ENCODE measurements at places on chromosomes 5 and 9.

DNA sequence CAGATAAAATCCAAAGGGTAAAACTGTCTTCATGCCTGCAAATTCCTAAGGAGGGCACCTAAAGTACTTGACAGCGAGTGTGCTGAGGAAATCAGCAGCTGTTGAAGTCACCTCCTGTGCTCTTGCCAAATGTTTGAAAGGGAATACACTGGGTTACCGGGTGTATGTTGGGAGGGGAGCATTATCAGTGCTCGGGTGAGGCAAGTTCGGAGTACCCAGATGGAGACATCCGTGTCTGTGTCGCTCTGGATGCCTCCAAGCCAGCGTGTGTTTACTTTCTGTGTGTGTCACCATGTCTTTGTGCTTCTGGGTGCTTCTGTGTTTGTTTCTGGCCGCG lies 727 bp upstream of the ADRB2 start:
- peak; percentile 56 for DNase-seq
- peak overlapping the region; percentile 63 for H3K4me3 ChIP-seq
- peak overlapping the region; percentile 68 for H3K27ac ChIP-seq
- peaks cover 19% of the 10 kb centered on the region for H3K4me1 ChIP-seq
- no peaks in the 10 kb centered on the region for H3K27me3 ChIP-seq

DNA sequence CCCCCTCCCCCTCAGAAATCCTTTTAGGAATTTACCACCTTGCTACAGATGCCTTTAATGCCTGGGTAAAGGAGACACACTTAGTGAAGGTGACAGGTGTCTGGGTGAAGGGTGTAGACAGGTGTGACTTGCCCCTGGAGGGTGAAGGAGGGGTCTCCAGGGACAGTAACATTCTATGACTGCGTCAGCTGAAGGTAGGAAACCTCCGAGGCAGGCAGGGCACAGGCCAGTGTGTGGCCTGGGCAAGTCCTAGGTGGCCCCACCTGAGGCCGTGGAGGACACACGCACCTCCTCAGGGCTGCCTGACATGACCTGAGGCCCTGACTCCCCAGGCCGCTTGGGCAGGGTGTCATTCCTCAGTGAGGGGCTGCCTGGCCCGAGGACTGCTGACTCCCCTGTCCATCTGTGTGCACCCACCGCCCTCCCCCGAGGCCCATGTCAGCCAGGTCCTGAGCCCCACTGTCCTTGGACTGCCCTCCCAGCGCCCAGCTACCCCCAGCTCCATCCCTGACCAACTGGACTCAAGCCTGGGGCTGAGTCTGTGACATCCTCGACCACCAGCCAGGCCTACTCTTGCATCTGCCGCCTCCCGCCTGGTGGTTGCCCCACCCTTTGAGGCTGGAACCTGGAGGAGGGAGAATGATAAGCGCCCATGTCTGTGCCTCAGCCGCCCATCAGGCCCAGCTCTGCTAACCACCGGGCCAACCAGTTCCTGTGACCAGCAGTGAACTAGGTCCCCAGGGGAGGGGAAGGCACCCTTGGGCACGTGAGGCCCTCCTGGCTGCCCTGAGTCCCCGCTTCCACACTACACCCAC lies 18.4 kb downstream of the CARD19 start:
- peaks cover 80% of the 10 kb centered on the region for H3K4me1 ChIP-seq
- peak overlapping the region; percentile 97 for H3K27ac ChIP-seq
- peak overlapping the region; percentile 31 for H3K4me3 ChIP-seq
- H3K27me3 ChIP-seq, result no peaks in the 10 kb centered on the region
- DNase-seq, result peak; percentile 82

DNA sequence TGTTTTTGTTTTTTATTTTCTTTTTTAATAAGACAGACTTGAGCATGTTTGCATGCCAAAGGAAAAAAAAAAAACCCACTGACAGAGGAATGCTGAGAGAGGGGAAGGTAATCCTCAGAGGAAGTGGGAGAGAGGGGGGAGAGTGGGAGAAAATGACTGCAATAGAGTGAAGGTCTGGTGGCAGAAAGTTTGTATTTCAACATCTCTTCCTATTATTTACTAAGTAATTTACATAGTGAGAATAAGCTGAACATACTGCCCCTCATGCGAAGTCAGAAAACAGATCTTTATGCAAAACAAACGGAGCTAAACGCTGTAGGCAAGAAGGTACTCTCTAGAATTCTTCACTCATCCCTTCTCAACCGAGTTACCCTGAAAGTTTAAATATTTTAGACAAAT lies 45.0 kb downstream of the ELL2 start:
- no peak overlapping the region for H3K4me3 ChIP-seq
- no peak overlapping the region for H3K27ac ChIP-seq
- no peaks in the 10 kb centered on the region for H3K36me3 ChIP-seq

- H3K4me1 ChIP-seq, result no peaks in the 10 kb centered on the region
- H3K27me3 ChIP-seq, result no peaks in the 10 kb centered on the region
- no peak for DNase-seq
- no peaks in the 10 kb centered on the region for H3K36me3 ChIP-seq
- H3K27ac ChIP-seq, result no peak overlapping the region
Observed at GRCh38 chr5:105924366-105924765, 1746.4 kb downstream of the EFNA5 start.

GRCh38 chr5:170287532-170287931 lies 10.0 kb downstream of the LCP2 start:
- DNase-seq, result no peak
- no peaks in the 10 kb centered on the region for H3K36me3 ChIP-seq

GRCh38 chr5:109038209-109038840 lies 290.6 kb downstream of the FER start:
- peak; percentile 68 for DNase-seq
- no peaks in the 10 kb centered on the region for H3K4me1 ChIP-seq
- H3K27ac ChIP-seq, result no peak overlapping the region
- H3K4me3 ChIP-seq, result no peak overlapping the region
- no peaks in the 10 kb centered on the region for H3K27me3 ChIP-seq

- 0 out of 2 replicates have a peak, but pooled peaks cover 1% of the 10 kb centered on the region for H3K36me3 ChIP-seq
- DNase-seq, result no peak
- H3K27ac ChIP-seq, result 0 out of 2 replicates have a peak overlapping the region, but pooled peaks have one; percentile 8
Observed at GRCh38 chr5:154351566-154351965, 94.2 kb upstream of the SAP30L start.

DNA sequence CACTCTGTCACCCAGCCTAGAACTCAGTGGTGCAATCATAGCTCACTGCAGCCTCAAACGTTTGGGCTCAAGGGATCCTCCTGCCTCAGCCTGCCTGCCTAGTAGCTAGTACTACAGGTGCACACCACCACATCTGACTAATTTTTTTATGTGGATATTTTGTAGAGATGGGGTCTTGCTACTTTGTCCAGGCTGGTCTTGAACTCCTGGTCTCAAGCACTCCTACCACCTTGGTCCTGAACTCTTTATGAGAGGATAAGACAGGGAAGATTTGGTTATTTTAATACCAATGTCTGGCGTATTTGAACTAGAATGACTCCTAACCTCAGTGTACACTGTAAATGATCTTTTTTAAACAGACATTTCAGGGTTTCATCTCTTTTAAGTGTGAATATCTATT lies 9.0 kb downstream of the GPR107 start:
- DNase-seq, result no peak
- no peak overlapping the region for H3K4me3 ChIP-seq
- no peaks in the 10 kb centered on the region for H3K36me3 ChIP-seq
- H3K4me1 ChIP-seq, result 0 out of 2 replicates have a peak, but pooled peaks cover under 1% of the 10 kb centered on the region
- no peak overlapping the region for H3K27ac ChIP-seq

GRCh38 chr5:95262933-95263660 lies 21.8 kb downstream of the MCTP1 start:
- peaks cover 2% of the 10 kb centered on the region for H3K27me3 ChIP-seq
- H3K4me1 ChIP-seq, result no peaks in the 10 kb centered on the region
- H3K27ac ChIP-seq, result no peak overlapping the region
- H3K4me3 ChIP-seq, result no peak overlapping the region
- no peaks in the 10 kb centered on the region for H3K36me3 ChIP-seq

- no peak for DNase-seq
- H3K27me3 ChIP-seq, result no peaks in the 10 kb centered on the region
- H3K36me3 ChIP-seq, result no peaks in the 10 kb centered on the region
- no peak overlapping the region for H3K27ac ChIP-seq
- H3K4me1 ChIP-seq, result no peaks in the 10 kb centered on the region
- no peak overlapping the region for H3K4me3 ChIP-seq
Observed at GRCh38 chr9:121398374-121398773, 28.3 kb upstream of the STOM start.

GRCh38 chr5:78405829-78406750 lies 45.7 kb downstream of the SCAMP1 start:
- H3K27me3 ChIP-seq, result no peaks in the 10 kb centered on the region
- H3K4me1 ChIP-seq, result peaks cover 5% of the 10 kb centered on the region
- H3K27ac ChIP-seq, result no peak overlapping the region

DNA sequence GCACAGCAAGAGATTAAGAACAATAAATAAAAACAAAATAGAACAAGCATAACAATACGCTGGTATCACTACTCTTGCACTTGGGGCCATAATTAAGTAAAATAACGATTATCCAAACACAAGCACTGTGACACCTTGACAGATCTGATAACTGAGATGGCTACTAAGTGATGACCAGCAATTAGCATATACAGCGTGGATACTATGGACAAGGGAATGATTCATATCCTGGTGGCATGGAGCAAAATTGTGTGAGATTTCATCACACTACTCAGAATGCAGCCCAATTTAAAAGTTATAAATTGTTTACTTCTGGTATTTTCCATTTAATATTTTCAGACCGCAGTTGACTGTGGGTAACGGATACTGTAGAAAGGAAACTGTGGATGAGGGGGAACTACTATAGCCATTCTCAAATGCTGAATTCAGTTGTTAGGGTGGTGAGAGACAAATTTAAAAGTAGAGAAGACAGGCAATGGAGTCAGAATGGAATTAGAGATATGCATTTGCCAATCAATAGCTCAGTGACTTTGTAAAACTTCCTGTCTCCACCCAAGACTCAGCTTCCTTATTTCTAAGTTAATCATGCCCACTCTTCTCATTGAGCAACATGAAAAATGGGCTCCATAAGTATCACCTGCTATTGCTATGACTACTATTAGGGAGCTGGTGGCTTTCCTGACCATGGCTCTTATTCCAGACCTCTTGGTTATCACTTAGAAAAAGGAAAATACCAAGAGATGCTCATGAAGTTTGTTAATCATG lies 300.8 kb downstream of the TRIM32 start:
- no peak overlapping the region for H3K4me3 ChIP-seq
- peak overlapping the region; percentile 44 for H3K27ac ChIP-seq
- DNase-seq, result no peak
- H3K36me3 ChIP-seq, result no peaks in the 10 kb centered on the region
- H3K4me1 ChIP-seq, result peaks cover 23% of the 10 kb centered on the region

- no peak overlapping the region for H3K27ac ChIP-seq
- no peak for DNase-seq
- no peaks in the 10 kb centered on the region for H3K4me1 ChIP-seq
- H3K36me3 ChIP-seq, result no peaks in the 10 kb centered on the region
- H3K27me3 ChIP-seq, result no peaks in the 10 kb centered on the region
- H3K4me3 ChIP-seq, result no peak overlapping the region
Observed at GRCh38 chr9:100465761-100466160, 7.2 kb upstream of the TMEFF1 start.

DNA sequence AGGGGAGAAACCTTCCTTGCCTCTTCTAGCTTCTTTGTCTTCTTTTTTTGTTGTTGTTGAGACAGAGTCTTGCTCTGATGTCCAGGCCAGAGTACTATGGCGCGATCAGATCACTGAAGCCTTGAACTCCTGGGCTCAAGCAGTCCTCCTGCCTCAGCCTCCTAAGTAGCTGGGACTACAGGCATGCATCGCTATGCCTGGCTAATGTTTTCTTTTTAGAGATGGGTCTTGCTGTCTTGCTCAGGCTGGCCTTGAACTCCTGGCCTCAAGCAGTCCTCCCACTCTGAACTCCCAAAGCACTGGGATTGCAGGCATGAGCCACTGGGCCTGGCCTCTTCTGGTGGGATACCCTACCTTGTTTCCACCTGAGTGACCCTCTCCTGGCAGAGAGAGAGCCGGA lies 3.4 kb upstream of the PAXX start:
- DNase-seq, result no peak
- H3K4me3 ChIP-seq, result no peak overlapping the region
- 0 out of 2 replicates have a peak, but pooled peaks cover 5% of the 10 kb centered on the region for H3K4me1 ChIP-seq
- H3K36me3 ChIP-seq, result no peaks in the 10 kb centered on the region
- no peaks in the 10 kb centered on the region for H3K27me3 ChIP-seq

DNA sequence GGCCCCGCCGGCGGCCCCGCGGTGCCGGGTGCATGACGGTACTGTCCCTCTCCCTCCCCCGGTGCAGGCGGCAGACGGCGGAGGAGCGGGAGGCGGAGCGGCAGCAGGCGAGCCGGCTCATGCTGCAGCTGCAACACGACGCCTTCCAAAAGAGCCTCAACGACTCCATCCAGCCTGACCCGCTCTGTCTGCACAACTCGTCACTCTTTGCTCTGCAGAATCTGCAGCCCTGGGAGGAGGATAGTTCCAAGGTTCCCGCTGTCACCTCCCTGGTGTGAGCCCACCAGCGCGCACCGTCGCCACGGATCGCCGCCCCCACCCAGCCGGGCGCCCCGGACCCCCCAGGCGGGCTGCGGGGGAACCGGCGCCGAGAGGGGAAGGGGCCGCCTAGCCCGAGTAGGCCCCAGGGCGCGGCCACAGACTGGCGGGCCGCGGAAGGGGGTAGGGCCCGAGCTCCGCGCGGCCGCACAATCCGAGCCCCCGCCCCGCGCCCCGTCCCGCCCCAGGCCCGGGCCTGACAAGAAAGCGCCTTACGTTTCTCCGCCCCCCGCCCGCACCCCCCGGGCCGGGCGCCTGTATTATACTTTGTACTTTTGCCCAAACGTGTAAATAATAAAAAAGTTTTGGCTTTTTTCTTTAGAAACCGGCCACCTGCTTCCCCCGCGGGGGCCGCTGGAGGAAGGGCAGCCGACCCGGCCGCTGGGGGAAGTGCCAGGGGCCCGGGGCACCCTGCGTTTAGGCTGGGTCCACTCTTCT lies 2.5 kb downstream of the TLX3 start:
- H3K27me3 ChIP-seq, result peaks cover 8% of the 10 kb centered on the region
- H3K4me1 ChIP-seq, result no peaks in the 10 kb centered on the region

Measured in PC-9 (cell line).